ENCODE measurements at places on chromosomes 1 and 21.

GRCh38 chr1:48610628-48611542 lies 138.9 kb upstream of the SPATA6 start:
- DNase-seq = peak; percentile 24

GRCh38 chr1:86508583-86508969 lies 38.3 kb upstream of the CLCA4 start:
- DNase-seq = no peak

GRCh38 chr1:32334864-32335534 lies 1.0 kb downstream of the MARCKSL1 start:
- peak; percentile 56 for DNase-seq

GRCh38 chr1:29259802-29260441 lies 23.6 kb downstream of the PTPRU start:
- DNase-seq = peak; percentile 13

DNA sequence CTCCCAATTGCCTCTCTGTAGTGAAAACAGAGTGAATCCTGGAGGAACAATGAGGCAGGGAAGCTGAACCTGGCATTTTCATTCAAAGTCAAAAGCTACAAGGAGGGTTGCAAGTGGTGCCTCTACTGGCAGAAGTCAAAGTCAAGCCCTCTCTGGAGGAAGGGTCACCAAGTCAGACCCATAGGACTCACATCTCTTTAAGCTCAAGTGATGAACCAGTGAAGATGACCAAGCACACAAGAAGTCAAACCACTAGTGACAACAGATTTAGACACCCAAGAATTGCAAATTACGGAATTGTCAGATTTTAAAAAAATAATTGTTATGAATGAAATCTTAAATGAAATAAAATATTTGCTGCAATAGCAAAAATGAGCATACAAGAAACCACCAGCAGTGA lies 81.1 kb upstream of the ATP1B1 start:
- DNase-seq = no peak

DNA sequence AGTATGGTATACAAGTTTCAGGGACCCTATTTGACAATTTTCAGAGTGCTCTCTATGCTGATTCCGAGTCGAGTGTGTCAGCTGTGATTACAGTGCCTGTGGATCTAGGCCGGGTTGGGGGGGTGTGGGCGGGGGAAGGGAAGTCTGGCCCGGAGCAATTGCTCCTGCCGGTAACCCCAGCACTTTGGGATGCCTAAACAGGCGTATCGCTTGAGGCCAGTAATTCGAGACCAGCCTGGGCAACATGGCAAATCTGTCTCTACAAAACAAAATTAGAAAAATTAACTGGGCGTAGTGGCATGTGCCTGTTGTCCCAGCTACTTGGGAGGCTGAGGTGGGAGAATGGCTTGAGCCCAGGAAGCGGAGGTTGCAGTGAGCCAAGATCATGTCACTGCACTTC lies 1.6 kb upstream of the IL10RB start:
- no peak for DNase-seq

DNA sequence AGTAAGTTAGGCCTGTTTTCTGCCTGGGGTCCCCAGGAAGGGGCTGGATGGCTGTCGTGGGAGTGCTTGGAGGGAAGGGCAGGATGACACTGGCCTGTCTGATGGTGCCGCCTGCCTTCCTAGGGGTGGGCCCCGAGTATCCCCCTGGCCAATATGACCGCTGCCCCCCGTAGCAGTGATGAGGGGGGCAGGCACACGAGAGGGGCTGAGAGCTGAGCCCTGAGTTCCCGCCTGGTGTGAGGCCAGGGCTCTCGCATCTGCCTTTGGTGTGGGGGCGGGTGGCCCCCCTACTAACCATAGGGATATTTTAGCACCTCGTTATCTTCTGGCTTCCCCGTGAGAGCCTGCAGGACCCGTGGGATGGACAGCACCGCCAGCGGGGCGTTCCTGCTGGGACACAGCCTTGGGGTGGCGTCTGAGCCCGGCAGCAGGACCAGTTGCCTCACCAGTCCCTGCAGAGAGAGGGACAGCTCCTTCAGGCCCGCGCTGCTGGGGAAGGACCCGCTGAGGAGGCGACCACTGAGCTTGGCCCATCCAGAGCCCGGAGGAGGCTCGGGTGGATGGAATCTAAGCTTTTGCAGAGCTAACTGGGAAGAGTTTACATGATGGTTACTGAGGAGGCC lies 10.4 kb downstream of the KRTAP10-1 start:
- DNase-seq = no peak

DNA sequence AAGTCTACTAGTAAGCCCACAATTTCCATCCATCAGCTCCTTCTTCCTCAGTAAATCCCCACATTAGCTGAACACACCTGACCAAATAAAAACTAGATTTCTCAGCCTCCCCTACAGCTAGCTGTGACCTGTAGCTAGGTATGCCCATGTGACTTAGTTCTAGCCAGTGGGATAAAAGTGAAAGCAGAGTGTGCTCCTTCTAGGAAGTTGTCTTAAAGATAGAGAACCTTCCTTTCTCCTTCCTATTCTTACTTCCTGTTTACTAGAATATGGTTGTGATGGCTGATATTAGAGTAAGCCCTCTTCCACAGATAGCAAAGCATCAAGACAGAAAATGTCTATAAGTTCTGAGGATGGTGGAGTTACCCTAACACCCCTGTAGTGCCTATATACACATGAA lies 67.0 kb downstream of the PIK3R3 start:
- no peak for DNase-seq

Data from hypothalamus (tissue), 51 donors.